Right renal cortex interstitium (tissue), 3 donors: ENCODE measurements at places on chromosomes 2 and 18. TPM values are rescaled to one million over a fixed set of nuclear protein-coding genes. Genes with fewer than 3 reads are reported as not detected.

The NDUFB3 gene
- 137 TPM for polyA plus RNA-seq

The SERPINB7 gene
- polyA plus RNA-seq = 0.76 TPM

DNA sequence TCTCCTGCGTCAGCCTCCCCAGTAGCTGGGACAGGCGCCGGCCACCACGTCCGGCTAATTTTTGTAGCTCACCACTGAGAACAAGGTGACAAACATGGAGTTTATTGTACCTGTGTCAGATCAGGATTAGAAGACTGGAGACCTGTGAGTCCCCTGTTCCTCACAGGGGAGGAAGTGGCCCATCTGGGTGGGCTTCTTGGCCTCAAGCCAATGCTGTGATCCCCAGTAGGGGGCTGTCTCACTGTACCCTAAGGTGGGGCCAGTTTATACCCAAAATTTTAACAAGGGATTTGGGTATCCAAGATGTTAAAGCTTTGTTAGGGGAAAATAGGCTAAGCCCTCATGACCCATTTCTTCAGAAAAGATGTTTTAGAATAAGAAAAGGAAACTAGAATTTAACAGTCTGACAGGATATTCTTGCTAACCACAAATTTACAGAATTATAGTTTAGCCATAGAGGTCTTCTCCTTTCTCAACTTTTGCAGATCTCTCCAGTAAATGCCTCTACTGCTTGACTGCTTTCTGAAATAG lies 16.3 kb downstream of the PCBP1 start:
- DNase-seq = no peak

DNA sequence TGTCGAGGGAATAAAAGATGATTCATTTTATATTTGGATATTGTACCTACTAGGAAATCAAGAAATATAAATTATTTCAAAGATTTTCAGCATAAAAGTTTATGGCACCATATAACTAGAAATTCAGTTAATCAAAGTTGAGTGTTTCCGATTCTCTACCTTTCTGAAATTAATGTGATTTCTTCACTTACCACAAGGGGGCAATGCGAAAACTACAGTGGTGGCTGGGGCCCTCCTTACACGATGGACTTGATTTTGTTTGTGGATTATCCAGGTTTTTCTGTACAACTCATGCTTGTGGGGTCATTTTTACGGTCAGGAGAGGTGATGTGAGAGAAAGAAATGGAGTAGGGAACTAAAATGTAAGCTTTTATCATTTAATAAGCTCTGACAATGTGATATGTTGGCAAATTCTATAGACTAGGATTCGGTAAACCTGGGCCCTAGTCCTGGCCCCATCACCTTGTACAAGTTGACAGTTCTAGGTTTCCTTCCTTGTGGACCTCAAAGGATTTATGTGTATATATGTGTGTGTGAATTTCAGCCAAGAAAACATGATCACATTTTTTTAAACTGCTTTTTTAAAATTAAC lies 47.6 kb downstream of the G6PC2 start:
- DNase-seq = no peak

GRCh38 chr2:127434515-127434914 lies 16.3 kb downstream of the PROC start:
- DNase-seq = no peak
